Lower leg skin (tissue), 4 donors: ENCODE measurements at places on chromosomes 12 and 14. TPM values are rescaled to one million over a fixed set of nuclear protein-coding genes. Genes with fewer than 3 reads are reported as not detected.

GRCh38 chr14:68341411-68342212 lies 451.3 kb downstream of the ZFP36L1 start:
- DNase-seq, result no peak

DNA sequence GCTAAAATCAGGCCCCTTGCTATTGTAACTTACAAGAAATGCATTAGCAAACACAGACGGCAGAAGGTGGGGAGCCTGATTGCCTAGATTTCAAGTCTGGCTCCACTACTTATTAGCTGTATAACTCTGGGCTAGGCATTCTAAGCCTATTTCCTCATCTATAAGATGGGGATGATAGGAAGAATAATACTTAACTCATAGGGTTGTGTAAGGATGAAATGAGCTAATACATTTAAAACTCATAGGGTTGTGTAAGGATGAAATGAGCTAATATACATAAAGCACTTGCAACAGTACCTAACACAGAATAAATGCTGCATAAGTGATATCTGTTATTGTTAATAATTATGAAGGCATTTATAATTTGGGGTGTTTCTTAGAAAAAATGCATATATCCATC lies 60.1 kb upstream of the DIO2 start:
- no peak for DNase-seq

- DNase-seq, result no peak
These were observed 88.9 kb upstream of the ARHGAP5 start for GRCh38 chr14:31988244-31988643.

- DNase-seq, result no peak
These were observed 101.7 kb downstream of the BICD1 start for GRCh38 chr12:32208355-32208754.

- DNase-seq, result no peak
These were observed 409.8 kb downstream of the RERGL start for GRCh38 chr12:17680220-17680619.

DNA sequence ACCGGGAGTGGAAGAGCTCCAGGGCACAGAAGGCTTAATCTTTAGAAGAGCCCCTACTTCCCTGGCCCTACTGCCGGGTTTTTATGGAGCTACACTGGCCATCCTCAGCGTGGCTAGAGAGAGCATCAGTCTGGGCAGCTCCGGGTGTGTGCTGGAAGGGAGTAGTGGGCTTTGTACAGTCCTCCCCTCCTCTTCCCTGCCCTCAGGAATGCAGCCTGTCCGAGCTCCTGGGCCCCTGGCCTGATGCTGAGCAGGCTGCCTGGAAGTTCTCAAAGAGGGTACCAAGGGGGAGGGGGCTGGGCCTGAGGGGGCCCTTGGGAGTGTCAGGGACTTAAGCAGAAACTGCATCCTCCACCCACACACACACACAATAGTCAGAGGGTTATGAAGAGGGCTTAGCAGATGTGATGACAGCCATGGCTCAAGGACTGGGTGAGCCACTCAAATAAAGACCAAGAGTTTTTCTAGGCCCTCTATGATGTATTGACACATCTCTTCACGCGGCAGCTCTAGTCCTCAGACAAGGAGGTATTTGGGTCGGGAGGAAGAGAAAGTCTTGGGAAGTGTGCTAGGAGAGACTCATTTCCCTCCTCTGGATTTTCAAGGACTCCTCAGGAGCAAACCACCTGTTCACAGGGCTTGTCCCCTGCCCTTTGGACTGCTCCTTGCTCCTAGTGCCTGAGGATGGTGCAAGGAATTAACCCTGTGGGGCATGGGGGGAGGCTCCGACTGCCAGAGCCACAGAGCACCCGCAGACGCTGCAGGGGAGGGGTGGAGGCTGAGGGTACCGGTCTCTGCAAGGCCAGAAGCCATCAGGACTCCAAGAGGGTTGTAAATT lies 16.5 kb upstream of the FIGNL2 start:
- no peak for DNase-seq

- no peak for DNase-seq
These were observed at the start of gene BCL7A for GRCh38 chr12:122021822-122022392. Gene BCL7A, plus strand, starts transcription at chr12:122021884. Its CDS starts 208 bp downstream, at chr12:122022092.

- DNase-seq, result no peak
These were observed 82.3 kb downstream of the SYNE3 start for GRCh38 chr14:95434121-95434520.

DNA sequence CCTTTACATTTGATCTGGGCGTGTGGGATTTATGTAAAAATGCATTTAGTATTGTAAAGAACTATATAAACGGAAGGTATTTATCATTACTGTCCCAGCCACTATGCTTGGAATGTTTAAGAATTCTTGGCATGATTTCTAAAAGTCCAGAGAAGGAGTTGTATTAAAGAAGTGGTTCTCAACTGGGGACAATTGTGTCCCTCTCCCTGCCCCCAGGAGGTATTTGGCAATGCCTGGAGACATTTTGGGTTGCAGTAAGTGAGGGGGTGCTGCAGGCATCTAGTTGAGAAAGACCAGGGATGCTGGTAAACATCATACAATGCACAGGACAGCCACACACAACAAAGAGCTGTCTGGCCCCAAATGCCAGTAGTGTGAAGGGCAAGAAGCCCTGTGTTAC lies 7.2 kb downstream of the SLC38A1 start:
- DNase-seq, result no peak

- no peak for DNase-seq
These were observed 181.0 kb upstream of the TBX3 start for GRCh38 chr12:114864837-114865551.

GRCh38 chr12:109182041-109182839 lies 65.9 kb downstream of the ACACB start:
- DNase-seq, result no peak

DNA sequence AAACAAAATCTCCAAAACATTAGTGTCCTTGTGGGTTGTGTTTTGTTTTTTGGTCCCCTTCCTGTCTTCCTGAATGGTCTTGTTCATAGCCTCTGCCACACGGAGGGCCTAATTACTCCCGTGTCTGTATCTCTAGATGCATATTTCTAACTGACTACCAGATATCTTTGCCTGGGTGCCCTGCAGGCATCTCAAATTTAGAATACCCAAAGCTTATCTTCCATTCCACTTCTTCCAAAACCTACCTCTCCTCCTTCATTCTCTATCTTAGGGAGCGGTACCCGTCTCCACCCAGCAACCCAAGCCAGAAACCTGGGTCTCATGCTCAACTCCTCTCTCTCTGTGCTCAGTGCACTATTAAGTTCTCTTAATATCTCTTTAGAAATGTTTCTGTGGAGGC lies 10.9 kb upstream of the METAP2 start:
- no peak for DNase-seq

DNA sequence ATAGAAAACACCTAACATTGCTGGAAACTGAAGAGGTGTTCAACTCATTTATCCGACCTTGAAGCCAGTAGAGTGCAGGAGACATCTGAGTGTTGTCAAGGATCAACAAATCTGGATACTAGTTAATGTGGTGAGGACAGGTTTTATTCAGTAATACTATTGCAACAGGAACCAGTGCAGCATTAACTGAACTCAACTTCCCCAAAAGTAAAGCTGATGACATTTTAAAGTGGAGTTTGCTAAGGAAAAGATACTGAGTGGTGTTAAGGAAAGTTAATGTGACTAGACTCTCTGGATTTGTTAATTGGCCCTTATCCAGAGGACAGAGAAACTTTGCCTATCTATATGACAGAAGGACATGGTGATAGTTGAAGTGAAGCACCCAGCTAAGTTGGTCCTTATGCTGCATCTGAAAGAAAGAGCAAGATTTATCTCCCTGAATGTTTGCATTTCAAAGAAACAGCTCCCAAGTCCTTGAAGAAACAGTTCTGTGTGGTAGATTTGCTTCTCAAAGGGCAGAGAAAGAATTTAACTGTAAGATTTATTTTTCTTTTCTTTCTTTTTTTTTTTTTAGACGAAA lies 1.2 kb upstream of the CLEC7A start:
- DNase-seq, result no peak

- no peak for DNase-seq
These were observed 14.4 kb downstream of the CLSTN3 start for GRCh38 chr12:7144414-7145120.

- no peak for DNase-seq
These were observed 142.5 kb upstream of the SSTR1 start for GRCh38 chr14:38065106-38065762.

GRCh38 chr12:89857652-89858274 lies 149.1 kb upstream of the ATP2B1 start:
- no peak for DNase-seq

DNA sequence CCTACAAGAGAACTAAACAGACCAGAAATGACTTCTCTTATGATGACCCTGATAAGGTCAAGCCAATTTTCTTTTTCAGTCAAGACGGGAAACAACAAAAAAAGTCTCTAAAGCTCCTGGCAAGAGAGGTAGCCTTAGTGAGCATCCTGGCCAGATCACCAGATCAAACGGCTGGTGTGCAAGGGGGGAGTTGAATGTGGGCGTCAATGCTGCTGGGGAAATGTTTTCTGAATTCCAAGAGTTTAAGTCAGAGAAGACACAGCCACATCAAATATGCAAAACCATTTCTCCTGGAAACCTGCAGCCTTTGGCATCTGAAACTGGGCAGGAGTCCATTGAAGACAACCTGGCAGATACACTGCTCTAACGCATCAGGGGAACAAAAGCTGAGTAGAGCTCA lies 16.0 kb upstream of the SELPLG start:
- no peak for DNase-seq

- no peak for DNase-seq
These were observed 39.6 kb downstream of the SLC15A4 start for GRCh38 chr12:128784030-128784760.

- DNase-seq, result no peak
These were observed 14.5 kb upstream of the PWP1 start for GRCh38 chr12:107670999-107671643.

DNA sequence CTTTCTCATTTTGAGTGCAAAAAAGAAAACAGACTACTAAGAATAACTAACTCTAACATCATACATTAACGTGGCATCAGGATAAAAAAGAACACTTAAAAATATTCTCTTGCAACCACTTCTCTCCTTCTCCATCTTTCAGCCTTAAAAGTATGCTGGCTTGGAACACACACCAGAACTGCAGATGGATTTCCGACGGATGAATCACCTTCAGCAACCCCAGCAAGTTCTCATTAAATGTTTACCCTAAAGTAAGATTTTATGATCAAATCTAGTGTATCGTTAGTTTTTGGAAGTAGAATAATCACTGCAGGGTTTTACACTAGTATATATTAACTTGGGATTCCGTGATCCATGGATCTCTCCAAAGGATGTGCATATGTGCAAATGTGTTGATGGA lies 1.2 kb downstream of the NEK9 start:
- DNase-seq, result no peak

GRCh38 chr12:93838193-93838592 lies 161.0 kb downstream of the CRADD start:
- DNase-seq, result no peak

GRCh38 chr12:13090054-13090453 lies 13.4 kb downstream of the GSG1 start:
- DNase-seq, result no peak

DNA sequence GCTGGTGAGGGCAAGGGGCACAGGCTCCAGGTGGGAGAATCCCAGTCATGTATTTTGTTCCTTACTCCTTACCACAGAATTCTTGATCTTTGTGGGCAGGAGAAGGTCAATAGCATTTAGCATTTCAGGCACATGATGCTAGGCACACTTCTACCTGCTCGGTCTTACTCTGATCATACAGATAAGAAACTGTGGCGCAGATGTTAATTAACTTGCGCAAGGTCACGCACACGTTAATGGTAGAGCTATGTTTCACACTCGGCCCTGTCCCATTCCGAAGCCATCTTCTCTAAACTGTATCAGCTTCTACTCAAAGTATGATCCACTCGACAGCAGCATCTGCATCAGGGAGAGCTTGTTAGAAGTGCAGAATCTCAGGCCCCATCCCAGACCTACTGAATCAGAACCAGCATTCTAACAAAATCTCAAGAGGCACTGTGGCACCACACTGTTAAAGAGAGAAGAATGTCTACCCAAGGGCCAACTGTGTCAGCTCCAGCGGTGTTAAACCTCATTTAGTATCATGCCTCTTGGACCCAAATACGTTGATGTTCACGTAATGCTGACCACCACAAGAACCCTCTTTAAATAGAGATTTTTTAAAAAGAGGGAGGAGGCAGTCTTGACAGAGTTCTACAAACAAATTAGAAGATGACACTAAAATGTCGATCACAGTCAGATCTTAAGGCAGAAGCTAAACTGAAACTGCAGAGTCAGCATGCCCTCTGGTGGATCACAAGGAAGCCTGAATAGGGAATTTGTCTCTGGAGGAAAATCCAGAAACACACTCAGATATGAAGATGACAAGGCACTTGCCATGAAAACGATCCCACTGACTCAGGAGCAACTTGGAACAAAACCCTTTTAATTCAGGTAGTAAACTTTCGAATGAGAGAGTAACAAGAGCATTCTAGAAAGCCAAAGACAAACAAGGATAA lies 7.3 kb downstream of the STXBP6 start:
- DNase-seq, result no peak

DNA sequence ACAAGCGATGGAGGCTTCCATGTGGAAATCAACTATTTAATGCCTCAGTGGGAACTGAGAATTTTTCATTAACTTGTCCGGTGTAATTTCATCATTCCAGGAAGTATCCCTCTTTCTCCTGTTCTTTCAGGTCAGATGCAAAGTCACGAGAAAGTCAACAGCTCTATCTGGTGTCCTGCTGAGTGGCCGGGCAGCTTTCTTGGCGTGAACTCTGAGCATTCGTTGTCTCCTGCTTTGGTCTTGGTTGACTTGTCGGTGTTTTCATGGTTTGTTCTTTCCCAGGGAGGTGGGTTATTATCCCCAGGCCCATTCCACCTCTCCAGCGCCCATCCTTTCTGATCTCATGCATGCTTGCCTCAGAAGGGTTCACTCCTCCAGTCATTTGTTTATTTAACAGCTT lies 149.1 kb downstream of the GLT1D1 start:
- DNase-seq, result no peak

DNA sequence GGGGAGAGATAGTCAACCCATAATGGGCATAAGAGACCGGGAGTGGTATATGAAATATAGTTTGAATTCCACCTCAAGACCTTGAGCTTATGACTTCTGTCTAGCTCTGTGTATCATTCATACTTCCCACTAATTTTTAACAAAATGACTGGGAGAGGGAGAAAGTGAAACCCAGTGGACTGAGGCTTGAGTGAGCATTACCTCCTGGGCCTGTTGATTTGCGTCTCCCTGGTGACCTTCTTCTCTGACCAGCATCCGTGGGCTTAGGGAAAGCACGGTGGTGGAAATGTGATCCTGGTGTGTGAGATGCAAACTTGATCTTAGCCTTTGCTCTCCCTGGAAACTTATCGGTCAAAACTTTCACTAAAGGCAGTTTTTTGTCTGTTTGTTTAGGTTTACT lies 207.9 kb upstream of the BCL2L14 start:
- DNase-seq, result no peak

- no peak for DNase-seq
These were observed 71.3 kb downstream of the PDE3A start for GRCh38 chr12:20439626-20440025.

SYCP3 gene
- not detected for total RNA-seq

GRIP1 gene
- total RNA-seq, result 13.1 TPM

TMEM117 gene
- total RNA-seq, result 25.1 TPM

ITGA5 gene
- 75.9 TPM for total RNA-seq

PTGER2 gene
- 0.15 TPM for total RNA-seq

EXOC3L4 gene
- 0.75 TPM for total RNA-seq

NID2 gene
- total RNA-seq, result 0.91 TPM

GALNT8 gene
- 0.42 TPM for total RNA-seq

KITLG gene
- 5.5 TPM for total RNA-seq

SLCO1B1 gene
- not detected for total RNA-seq

RIN3 gene
- total RNA-seq, result 6.9 TPM

ANKS1B gene
- 4.0 TPM for total RNA-seq
